Endothelial cell (in vitro differentiated cells): ENCODE measurements at places on chromosomes 1 and 21.

DNA sequence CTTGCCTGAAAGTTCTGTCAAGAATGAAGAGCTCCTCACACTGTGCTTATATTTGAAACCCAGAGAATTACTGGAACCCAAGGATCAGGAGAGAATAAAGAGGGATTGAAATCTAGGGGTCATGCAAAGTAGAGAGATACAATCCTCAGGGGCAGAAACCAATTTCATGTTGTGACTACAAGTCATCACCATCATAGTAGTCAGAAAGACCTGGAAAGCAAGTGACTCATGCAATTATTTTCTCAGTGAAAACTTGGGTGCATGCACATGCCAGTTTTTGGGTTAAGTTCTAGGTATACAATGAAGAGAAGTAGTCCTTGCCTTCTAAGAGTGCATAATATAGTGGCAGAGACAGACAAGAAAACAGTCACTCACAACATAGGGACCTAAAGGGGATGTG, 210.0 kb downstream of the ZC3H11B start:
- no peaks in the 10 kb centered on the region for H3K4me1 ChIP-seq
- no peaks in the 10 kb centered on the region for H3K36me3 ChIP-seq
- no peak overlapping the region for H3K27ac ChIP-seq
- H3K4me3 ChIP-seq, result no peak overlapping the region

DNA sequence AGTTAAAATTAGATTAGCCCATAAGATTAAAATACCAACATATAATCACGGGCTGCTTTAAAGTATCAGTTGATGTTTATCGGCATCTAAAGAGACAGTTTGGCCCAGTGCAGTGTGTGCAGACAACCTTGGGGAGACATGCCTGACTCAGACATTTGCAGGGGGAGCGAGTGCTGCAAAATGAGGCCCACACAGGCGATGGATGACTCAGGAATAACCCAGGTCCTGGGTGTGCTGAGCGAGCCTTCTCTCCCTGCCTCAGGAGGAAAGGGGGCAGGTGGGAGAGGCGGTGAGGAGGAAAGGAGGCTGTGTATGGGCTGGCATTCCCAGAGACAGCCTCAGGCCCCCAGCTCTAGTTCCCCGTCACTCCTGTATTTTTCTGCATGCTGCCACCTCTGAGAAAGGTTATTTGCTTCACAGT, 9.0 kb downstream of the SLC9A1 start:
- H3K27ac ChIP-seq, result no peak overlapping the region
- no peak for DNase-seq
- H3K4me3 ChIP-seq, result no peak overlapping the region
- H3K27me3 ChIP-seq, result peaks cover 5% of the 10 kb centered on the region

- no peak for DNase-seq
- no peaks in the 10 kb centered on the region for H3K36me3 ChIP-seq
- H3K27ac ChIP-seq, result no peak overlapping the region
- H3K4me3 ChIP-seq, result no peak overlapping the region
- peaks cover 13% of the 10 kb centered on the region for H3K27me3 ChIP-seq
These were observed 17.7 kb downstream of the TP73 start for GRCh38 chr1:3669971-3670431.

GRCh38 chr1:47761974-47762373, 235.2 kb downstream of the TRABD2B start:
- no peaks in the 10 kb centered on the region for H3K36me3 ChIP-seq
- H3K27ac ChIP-seq, result no peak overlapping the region
- no peak overlapping the region for H3K4me3 ChIP-seq
- peaks cover 2% of the 10 kb centered on the region for H3K27me3 ChIP-seq

DNA sequence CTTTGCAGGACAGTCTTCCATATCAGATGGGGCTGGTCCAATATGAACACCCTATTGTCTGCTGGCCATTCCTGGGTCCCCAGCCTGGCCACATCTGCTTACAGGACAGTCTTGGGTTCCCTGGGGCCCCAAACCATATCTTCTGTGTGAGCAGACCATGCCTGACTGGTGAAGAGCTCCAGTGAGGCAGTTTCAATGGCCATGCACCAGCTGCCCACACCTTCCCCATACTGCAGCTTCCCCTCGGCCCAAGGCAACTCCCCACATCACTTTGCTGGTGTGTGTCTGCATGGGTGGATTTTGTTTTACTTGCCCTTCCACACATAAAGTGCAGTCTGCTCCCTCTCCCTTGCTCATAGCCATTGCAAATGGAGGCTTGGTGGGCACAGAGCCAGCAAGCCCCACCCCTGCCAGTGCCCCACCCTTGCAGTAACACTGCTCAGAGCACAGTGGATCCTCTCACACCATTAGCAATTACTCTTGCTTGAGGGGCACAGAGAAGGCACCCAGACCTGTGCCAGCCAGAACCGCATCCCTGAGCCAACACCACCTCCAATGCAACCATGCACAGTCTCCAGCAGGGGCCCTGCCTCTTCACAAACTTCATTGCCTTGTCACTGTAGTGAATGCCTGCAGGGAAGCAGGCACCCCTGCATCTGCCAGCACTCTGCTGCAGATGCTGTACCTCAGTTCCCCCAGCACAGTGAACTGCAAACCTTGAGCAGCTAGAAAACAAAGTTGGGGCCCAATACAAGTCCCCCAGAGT, 474.5 kb upstream of the BEND5 start:
- H3K27ac ChIP-seq, result no peak overlapping the region
- DNase-seq, result no peak
- H3K4me3 ChIP-seq, result no peak overlapping the region
- H3K36me3 ChIP-seq, result no peaks in the 10 kb centered on the region
- H3K4me1 ChIP-seq, result no peaks in the 10 kb centered on the region

DNA sequence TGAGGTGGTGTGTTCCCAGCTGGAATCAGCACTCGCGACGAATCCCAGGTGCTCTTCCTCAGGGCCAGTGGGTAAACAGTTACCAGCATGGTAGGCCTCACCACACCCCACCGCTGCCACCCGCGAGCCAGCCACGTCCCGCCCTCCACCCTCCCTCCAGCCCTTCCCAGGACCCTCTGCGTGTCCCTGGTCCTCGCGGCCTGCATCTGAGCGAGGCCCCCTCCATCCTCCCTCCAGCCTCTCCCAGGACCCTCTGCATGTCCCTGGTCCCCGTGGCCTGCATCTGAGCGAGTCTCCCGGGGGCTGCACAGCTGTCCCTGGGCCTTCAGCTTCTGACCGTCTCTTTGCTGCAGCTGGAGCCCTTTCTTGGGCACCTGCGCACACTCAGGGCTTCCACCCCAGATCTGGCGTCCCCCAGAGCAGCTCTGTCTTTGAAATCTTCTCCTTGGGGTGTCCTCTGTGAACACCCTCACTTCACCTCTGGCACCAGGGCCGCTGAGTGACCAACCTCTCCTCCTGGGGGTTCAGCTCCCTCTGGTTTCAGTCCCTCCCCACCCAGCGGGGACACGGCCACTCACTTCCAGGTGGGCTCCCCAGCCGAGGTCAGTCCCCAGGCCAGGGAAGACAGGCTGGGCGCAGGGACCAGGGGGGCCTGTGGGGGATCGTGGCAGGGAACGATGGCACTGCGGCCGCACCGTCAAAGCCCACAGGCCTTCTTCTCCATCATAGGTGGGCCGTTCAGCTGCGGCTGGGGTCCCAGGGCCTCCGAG, 57.8 kb upstream of the COL6A2 start:
- no peak overlapping the region for H3K4me3 ChIP-seq
- H3K27ac ChIP-seq, result no peak overlapping the region
- peaks cover 2% of the 10 kb centered on the region for H3K27me3 ChIP-seq
- H3K4me1 ChIP-seq, result no peaks in the 10 kb centered on the region
- no peak for DNase-seq

DNA sequence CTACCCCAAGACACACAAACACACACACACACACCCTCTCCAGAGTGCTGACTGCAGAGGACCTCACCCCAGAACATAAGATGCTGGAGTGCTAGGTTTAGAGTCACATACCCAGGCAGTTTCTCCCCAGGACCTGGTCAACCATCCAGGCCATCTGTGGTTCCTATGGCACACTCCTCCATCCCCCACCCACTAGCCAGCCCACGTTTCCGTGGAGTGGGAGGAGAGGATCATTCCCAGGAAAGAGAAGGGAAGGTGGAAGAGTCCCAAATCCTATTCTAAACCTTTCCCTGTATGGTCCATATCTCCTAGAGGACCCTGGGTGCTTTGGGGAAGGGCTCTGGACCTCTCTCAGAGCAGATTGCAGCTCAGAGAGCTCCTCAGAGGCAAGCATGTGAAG, 1.1 kb downstream of the KCNJ9 start:
- no peaks in the 10 kb centered on the region for H3K36me3 ChIP-seq
- no peak for DNase-seq
- H3K27me3 ChIP-seq, result peaks cover 27% of the 10 kb centered on the region

DNA sequence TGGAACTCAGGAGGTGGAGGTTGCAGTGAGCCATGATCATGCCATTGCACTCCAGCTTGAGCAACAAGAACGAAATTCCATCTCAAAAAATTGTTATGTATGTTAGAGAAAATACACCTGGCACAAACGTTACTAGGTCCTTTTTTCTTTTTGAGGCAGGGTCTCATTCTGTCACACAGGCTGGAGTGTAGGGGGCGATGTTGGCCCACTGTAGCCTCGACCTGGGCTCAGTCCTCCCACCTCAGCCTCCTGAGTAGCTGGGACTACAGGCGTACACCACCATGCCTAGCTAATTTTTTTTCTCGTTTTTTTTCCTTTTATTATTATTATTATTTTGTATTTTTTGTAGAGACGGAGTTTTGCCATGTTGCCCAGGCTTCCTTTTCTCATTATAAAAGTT, 4.4 kb downstream of the HAX1 start:
- no peak overlapping the region for H3K27ac ChIP-seq
- H3K36me3 ChIP-seq, result peaks cover 5% of the 10 kb centered on the region
- no peak overlapping the region for H3K4me3 ChIP-seq
- peaks cover 25% of the 10 kb centered on the region for H3K4me1 ChIP-seq
- H3K27me3 ChIP-seq, result peaks cover 2% of the 10 kb centered on the region
- no peak for DNase-seq

GRCh38 chr21:38297871-38298270, 41.1 kb downstream of the KCNJ15 start:
- H3K36me3 ChIP-seq, result no peaks in the 10 kb centered on the region
- no peak overlapping the region for H3K27ac ChIP-seq
- peaks cover 60% of the 10 kb centered on the region for H3K4me1 ChIP-seq

- no peak overlapping the region for H3K4me3 ChIP-seq
- no peaks in the 10 kb centered on the region for H3K36me3 ChIP-seq
- peak overlapping the region; percentile 85 for H3K27ac ChIP-seq
- DNase-seq, result no peak
- H3K27me3 ChIP-seq, result peaks cover 13% of the 10 kb centered on the region
These were observed 42.5 kb upstream of the POFUT2 start for GRCh38 chr21:45330075-45330781.

- H3K36me3 ChIP-seq, result no peaks in the 10 kb centered on the region
- no peak for DNase-seq
- no peak overlapping the region for H3K27ac ChIP-seq
- H3K4me3 ChIP-seq, result no peak overlapping the region
- H3K27me3 ChIP-seq, result no peaks in the 10 kb centered on the region
These were observed 241.2 kb downstream of the PTBP2 start for GRCh38 chr1:96962751-96963211.

- no peak within 1 kb of the TSS for H3K27ac ChIP-seq
- H3K4me3 ChIP-seq, result no peak within 1 kb of the TSS
- DNase-seq, result no peak
- H3K27me3 ChIP-seq, result no peaks in the 10 kb centered on the region
- H3K4me1 ChIP-seq, result no peaks in the 10 kb centered on the region
- H3K36me3 ChIP-seq, result no peaks in the 10 kb centered on the region
These were observed at the start of gene SHCBP1L for GRCh38 chr1:182952677-182953444. TSS of gene SHCBP1L (minus strand) at chr1:182953166. CDS start at chr1:182953133, 33 bp downstream.

DNA sequence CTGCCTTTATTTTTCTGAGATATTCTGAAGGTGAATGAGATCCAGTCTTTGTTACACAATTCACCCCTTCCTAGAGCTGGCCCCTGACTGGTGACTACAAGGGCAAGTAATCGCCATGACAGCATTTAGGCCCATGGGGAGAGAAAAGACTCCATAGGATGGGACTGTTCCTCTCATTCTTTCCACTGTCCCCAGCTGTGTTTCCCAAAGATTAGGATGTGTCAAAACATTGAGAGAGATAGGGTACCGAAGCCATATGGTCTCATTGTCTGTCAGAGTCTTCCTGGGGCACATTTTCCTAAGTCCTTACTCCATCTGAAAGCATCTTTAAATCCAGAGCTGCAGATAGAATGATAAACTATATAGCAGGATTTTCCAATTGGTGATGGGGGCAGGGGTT, 423.5 kb downstream of the OMA1 start:
- no peak overlapping the region for H3K27ac ChIP-seq
- H3K4me3 ChIP-seq, result no peak overlapping the region
- peaks cover 4% of the 10 kb centered on the region for H3K4me1 ChIP-seq
- no peak for DNase-seq
- no peaks in the 10 kb centered on the region for H3K36me3 ChIP-seq
- H3K27me3 ChIP-seq, result no peaks in the 10 kb centered on the region

- no peak overlapping the region for H3K27ac ChIP-seq
- H3K4me3 ChIP-seq, result no peak overlapping the region
- no peaks in the 10 kb centered on the region for H3K4me1 ChIP-seq
- DNase-seq, result no peak
These were observed 211.2 kb downstream of the PTGER3 start for GRCh38 chr1:70836456-70836855.

DNA sequence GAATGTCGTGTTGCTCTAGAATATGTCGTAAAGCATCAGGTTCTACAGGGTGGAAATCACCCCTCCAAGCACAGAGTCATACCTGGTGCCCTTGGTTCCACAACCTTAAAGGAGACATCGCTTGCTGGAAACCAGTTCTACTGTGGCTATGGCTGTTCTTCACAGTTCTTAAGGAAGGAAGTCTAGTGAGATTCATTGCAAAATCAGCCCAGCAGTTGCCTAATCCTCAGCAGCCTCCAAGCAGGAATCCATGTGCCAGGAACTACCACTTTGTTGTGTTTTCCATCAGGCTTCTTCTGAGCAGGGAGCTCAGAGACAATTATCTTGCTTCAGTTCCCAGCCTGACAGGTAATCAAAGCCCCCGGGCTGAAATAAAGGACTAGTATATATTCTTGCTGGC, 45.0 kb upstream of the SLC35F3 start:
- peaks cover 15% of the 10 kb centered on the region for H3K4me1 ChIP-seq
- DNase-seq, result peak; percentile 5
- H3K27me3 ChIP-seq, result no peaks in the 10 kb centered on the region
- H3K36me3 ChIP-seq, result no peaks in the 10 kb centered on the region
- H3K4me3 ChIP-seq, result no peak overlapping the region
- no peak overlapping the region for H3K27ac ChIP-seq

DNA sequence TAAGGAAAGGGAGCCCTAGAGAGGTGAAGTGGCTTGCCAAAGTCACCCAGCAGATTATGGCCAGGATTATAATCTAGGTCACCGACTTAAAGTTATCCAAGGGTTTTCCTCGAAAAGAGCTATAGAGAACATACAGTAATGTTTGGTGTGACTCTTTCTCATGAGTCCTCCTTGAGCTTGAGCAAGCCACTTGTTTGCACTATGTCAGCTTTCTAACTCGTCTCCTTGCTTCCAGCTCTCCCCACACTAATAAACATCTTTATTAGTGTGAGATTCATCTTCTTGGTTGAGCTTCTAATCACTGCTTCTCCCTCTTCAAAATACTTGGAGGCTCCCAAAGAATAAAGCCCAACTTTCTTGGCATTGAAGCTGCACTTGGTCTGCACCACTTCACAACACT, 390.0 kb upstream of the USP24 start:
- no peaks in the 10 kb centered on the region for H3K4me1 ChIP-seq
- H3K36me3 ChIP-seq, result peaks cover 5% of the 10 kb centered on the region
- no peak overlapping the region for H3K27ac ChIP-seq
- DNase-seq, result no peak

GRCh38 chr1:41241749-41242341, at the start of gene SCMH1:
TSS of gene SCMH1 (minus strand) at chr1:41242306. CDS start at chr1:41186133, 56,173 bp downstream.
- peaks cover 5% of the 10 kb centered on the region for H3K36me3 ChIP-seq
- peak; percentile 62 for DNase-seq
- H3K4me3 ChIP-seq, result peak within 1 kb of the TSS; percentile 95
- peaks cover 33% of the 10 kb centered on the region for H3K4me1 ChIP-seq

- H3K27me3 ChIP-seq, result no peaks in the 10 kb centered on the region
- H3K4me3 ChIP-seq, result no peak overlapping the region
- H3K27ac ChIP-seq, result no peak overlapping the region
- peaks cover 6% of the 10 kb centered on the region for H3K4me1 ChIP-seq
- no peak for DNase-seq
- H3K36me3 ChIP-seq, result no peaks in the 10 kb centered on the region
These were observed 254.8 kb downstream of the LTN1 start for GRCh38 chr21:28737674-28738419.
